ENCODE measurements at places on chromosomes 7 and 10.

DNA sequence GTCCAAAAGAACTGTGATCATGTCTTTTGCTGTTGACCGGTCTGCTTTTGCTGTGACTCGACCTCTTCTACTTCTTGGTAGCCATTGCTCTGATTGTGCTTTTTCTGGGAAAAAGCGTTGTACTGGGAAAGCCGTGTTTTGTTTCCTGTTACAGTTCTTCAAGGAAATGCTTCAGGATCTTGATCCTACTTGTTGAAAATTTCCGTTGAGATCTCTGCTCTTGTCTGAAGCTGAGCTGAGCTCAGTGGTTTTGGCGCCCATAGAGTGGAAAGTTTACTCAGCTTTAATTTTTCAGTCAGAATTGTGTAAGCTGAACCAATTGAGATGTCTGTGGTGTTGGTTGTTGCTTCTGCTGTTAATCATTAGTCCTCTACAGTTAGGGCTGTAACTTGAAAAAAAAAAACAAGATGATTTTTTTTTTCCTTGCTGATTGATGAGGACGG lies 302.2 kb downstream of the CCDC3 start:
- DNase-seq, result no peak

DNA sequence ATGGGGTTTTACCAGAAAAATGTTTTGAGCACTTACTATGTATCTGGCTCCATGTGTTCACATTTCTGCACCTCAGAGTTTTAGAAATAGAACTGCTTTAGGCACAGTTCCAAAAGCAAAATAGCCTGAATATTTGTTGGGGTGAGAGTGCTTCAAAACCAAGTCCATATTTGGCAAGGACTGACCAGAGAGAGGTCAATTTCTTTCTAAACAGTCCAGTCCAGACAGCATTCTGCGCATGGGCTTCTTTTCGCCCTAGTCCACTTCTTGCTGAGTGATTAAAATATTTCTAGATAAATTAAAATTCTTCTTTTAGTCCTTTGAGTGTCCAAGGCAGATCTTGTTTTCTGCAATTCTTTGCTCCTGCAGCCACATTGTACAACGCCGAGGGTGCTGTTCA lies 427.0 kb downstream of the PHTF2 start:
- no peak for DNase-seq

- no peak for DNase-seq
These were observed 360.3 kb downstream of the FRMD4A start for GRCh38 chr10:13970236-13970956.

- DNase-seq, result no peak
These were observed 505.8 kb downstream of the SUGCT start for GRCh38 chr7:40640566-40640965.

DNA sequence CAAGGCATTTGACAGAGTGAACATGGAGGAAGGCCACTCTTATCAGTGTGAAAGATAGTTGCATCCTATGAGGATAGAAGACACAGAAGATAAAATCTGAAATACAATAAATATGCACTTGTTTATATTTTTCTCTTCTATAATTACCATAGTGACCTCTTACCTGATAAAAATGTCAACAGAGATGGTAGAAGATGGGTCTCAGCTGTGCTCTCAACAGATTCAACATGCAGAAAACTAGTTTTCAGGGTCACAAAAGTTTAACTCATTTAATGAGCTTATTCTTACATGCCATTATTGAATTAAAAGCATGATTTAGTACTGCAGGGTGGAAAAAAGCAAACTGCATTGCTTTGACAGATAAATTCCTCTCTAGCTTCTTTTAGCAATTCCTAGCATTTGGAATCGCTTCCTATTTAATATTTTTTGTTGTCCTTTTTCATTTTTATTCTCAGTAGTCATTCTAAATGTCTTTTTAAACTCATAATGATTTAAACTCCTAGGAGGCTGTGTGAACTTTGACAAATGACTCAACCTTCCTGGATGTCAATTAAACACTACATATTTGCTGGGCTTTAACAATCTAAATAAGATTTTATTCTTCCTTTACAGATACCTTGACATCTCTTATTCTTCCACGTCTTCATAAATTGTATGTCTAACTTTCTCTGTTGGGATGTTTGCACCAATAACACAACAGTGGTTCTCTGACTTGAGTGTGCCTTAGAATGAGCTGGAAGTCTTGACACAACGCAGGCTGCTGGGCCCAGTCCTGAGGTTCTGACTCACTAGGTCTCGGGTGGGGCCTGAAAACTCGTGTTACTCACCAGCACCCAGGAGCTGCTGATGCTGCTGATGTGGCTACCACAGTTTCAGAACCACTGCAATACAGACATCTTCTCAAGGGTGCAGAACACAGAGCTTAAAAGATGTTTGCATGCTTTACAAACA lies 565.5 kb upstream of the IGFBP3 start:
- no peak for DNase-seq

GRCh38 chr10:109853921-109854320 lies 69.4 kb downstream of the XPNPEP1 start:
- DNase-seq, result no peak

- no peak for DNase-seq
These were observed 27.7 kb downstream of the NCAPG2 start for GRCh38 chr7:158676906-158677305.

- DNase-seq, result no peak
These were observed 45.3 kb upstream of the PITRM1 start for GRCh38 chr10:3217853-3218252.

DNA sequence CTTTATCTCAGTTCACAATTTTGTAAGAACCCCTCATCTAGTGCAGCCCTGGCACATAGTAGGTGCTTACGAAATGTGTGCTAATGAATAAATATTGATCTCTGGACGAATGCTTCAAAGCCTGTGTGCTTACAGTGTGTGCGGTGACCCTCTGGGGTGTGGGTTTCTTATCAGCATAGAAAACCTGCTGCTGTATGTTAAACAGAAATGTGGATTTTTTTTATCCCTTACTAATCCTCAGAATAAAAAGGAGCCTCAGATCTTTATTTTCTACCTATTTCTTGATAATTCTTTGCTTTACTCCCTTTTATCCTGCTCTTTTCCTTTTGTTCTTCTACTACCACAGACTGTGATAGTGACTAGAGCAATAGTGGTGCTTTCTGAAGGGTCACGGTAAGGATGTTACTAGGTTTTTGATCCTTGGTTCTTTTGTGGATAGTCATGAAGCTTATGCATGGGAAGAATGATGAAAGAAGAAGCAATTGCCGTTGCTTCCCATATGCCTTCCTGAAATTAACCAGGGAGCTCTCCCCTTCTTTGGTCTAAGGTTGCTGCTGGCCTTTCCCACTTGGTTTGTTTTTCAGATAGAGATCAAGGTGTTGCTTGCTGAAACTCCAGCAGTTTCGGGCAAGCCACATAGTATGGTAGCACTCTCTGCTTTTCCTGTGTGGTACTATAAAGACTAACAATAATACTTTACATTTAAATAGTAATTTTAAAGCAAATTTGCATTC lies 44.7 kb downstream of the SPAG6 start:
- peak; percentile 26 for DNase-seq

- no peak for DNase-seq
These were observed 9.4 kb downstream of the STK17A start for GRCh38 chr7:43592326-43592725.

DNA sequence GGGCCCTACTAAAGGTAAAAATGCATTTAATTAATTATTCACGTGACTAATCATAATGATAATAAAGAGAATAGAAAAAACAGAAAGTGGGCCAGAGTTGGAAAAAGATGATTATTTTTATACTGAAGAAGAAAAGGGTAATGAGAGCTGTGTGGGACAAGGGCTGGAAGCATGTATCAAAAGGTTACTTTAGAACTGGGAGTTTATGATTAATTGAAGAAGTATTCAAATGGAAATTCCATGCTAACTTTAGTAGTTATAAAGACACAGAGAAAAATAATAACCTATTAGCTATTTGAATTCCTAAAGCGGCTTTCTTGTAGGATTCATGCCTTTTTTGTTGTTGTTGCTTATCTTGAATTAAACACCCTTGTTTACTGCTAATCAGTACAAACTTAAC lies 49.9 kb downstream of the MKX start:
- DNase-seq, result no peak

- DNase-seq, result no peak
These were observed 60.4 kb upstream of the NPVF start for GRCh38 chr7:25288556-25289307.

GRCh38 chr10:2978111-2978510 lies 89.2 kb upstream of the PFKP start:
- DNase-seq, result peak; percentile 78

DNA sequence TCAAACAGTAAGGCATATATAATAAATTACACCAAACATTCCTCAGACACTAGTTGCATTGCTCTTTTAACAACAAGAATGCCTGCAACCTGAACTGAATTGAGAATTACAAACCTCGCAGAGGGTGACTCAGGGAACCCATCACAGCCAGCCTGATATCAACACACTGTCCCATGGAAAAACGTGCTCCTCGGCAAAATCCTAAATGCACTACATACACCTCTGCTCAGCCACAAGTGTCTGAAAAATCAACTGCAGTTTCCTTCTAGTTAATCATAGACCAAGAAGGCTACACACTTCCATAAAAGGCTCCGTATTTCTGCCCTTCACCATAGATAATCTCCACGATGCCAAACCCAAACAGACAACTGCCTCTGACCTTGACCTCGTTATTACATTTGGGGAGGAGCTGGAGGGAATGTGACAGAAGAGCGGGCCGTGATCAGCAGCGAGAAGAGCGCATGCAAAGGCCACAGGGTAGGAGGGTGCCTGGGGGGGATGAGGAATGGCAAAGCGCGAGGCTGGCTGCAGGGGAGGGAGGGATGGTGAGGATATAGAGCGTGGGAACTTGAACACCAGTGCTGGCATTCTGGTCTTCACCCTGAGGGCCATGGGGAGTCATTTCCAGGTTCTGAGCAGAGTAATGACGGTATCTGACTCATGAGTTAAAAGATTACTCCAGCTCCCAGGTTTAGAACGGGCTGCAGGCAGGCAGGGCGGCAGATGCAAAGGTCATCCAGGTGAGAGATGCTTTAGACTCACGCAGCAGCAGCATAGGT lies 201.9 kb upstream of the FRMD4A start:
- DNase-seq, result peak; percentile 20

- DNase-seq, result no peak
These were observed 16.3 kb upstream of the CYREN start for GRCh38 chr7:135186841-135187253.

DNA sequence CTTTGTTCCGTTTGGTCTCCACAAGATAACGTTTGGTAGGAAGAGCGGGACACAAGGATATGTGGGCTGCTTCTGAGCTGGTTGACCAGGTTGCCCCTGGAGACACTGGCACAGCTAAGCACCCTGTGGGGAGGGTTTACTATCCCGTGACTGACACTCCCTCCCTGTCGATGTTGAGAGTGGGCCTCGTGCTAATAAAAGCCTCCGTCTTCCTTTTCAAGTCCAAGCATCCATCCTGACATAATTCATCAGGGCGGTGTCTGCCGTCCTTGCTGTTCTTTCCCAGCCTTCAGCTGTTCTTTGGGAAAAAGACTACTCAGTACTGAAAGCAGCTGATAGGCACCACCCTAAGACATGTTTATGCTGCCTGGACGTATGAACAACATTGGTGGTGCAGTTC lies 49.6 kb downstream of the SHH start:
- no peak for DNase-seq

- no peak for DNase-seq
These were observed 13.0 kb downstream of the GIMAP8 start for GRCh38 chr7:150463461-150463860.

DNA sequence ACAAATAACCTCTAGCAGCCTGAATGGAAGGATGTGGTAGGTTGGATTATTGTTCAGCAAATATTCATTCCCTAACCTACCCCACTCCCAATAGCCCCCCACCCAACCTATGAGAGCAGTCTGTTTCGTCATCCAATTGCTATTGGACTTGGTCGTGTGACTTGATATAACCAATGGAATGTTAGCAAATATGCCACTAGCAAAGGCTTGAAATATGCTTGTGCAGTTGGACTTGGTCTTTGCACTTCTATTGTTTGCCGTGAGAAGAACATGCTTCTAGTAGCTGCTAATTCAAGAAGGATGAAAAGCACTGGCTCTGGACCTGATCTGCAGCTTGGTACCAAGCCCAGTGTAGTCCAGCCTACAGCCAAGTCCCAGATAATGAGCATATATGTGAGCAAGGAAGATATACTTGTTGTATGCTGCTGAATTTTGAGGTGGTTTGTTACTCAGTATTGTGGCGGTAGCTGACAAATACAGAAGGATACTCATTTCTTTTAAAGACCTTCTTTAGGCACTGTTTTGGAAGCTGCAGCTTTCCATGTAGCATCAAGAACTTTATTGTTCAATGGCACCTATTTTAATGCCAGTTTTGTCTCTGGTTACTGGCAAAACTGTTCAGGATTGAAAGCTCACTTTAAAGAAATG lies 180.4 kb downstream of the EXOC4 start:
- no peak for DNase-seq

- peak; percentile 42 for DNase-seq
These were observed 246.7 kb downstream of the ETV1 start for GRCh38 chr7:13742811-13743210.

- DNase-seq, result no peak
These were observed 135.3 kb downstream of the CTTNBP2 start for GRCh38 chr7:117737926-117738325.

DNA sequence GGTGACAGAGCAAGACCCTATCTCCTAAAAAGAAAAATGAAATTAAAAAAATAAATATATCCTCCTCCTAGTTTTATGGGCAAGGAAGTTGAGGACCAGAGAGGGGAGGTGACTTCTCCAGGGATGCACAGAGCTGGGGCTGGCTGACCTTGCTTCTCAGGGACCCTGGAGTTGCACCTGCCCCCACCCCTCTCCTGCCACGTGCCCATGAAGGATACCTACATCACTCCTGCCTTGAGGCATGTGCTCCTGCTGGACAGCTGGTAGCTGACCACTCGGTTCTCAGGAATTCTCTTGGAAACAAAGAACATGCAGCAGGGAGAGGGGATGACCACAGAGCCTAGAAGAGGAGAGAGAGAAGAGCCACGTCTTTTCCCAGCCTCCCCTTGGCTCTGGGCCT lies 522 bp downstream of the CCL24 start:
- no peak for DNase-seq

- DNase-seq, result no peak
These were observed 9.7 kb upstream of the GDF10 start for GRCh38 chr10:47290338-47290737.

DNA sequence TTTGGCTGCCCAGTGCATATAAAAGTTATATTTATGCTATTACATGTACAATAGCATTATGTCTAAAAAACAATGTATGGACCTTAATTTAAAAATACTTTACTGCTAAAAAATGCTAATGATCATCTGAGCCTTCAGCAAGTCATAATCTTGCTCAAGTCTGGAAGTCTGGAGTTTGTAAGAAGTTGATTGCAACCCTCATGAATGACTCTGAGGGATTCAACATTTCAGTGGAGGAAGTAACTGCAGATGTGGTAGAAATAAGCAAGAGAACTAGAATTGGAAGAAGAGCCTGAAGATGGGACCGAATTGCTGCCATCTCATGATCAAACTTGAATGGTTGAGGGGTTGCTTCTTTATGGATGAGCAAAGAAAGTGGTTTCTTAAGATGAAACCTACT lies 13.0 kb upstream of the ADAMTS14 start:
- DNase-seq, result no peak
